ENCODE measurements at places on chromosomes 2 and 18. TPM values are rescaled to one million over a fixed set of nuclear protein-coding genes. Genes with fewer than 3 reads are reported as not detected.

The C2orf80 gene
- total RNA-seq: not detected

The VIL1 gene
- total RNA-seq: not detected

The ACKR3 gene
- total RNA-seq: 13.3 TPM

The STARD6 gene
- not detected for total RNA-seq

The MEP1B gene
- total RNA-seq: not detected

Measured in cardiac atrium fibroblast (primary cell).